Motor neuron (in vitro differentiated cells): ENCODE measurements at places on chromosomes 7 and 10. TPM values are rescaled to one million over a fixed set of nuclear protein-coding genes. Genes with fewer than 3 reads are reported as not detected.

DNA sequence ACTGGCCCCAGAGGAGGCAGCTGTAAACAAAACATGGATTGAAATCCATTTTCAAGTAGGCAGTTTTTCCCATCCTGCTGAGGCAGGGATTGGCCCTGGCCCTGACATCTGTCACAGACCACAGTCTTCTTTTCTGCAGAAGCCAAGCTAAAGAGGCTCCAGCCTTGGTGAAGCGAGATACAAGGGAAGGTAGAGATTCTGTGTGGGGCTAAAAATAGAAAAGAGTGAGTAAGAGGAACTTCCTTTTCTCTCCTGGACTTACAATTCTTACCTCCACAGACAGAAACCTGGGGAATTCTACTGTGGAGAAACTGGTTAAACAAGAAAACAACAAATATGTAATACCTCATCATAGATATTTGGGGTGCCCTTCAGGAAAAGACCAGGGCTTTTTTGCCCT lies 624.8 kb upstream of the FZD8 start:
- ATAC-seq, result no peak

The INMT gene
- total RNA-seq, result 0.43 and 0.87 TPM in 2 replicates

DNA sequence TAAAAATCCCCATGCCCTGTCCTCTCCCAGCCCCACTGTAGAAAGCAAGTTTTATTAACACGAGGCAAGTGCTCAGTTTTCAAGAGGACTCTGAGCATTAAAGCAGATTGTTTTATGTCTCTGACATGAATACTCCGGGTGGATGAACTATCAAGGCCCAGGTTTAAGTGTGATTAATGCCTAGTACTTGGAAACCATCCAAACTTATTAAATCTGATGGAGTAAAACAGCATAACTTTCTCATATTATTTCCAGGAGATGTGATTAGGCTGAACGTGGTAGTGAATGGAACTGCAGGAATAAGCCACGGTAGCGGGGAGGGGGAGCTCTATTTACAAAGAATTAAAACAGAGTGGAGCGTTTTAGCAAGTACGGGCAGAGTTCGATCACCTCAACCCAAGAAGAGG lies 144.2 kb upstream of the RNF32 start:
- ATAC-seq, result no peak

- no peak for ATAC-seq
These were observed 99.7 kb upstream of the SDK1 start for GRCh38 chr7:3201306-3201705.

DNA sequence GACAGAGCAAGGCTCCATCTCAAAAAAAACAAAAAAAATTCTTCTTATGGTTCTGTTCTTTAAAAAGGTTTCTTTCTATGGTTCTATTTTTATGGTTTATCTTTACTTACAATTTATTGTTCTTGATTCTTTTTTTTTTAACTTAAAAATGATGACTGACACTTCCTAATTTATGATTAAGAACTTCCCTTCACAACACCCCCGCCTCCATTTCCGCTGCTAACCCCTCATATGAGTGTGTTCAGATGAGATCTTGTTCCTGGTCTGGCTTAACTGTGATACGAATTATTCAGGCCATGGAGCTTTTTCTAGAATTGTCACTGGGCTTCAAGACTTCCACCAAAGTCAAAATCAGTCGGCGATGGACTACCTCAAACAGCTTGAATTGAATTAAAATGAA lies 33.9 kb downstream of the PTER start:
- ATAC-seq, result no peak

DNA sequence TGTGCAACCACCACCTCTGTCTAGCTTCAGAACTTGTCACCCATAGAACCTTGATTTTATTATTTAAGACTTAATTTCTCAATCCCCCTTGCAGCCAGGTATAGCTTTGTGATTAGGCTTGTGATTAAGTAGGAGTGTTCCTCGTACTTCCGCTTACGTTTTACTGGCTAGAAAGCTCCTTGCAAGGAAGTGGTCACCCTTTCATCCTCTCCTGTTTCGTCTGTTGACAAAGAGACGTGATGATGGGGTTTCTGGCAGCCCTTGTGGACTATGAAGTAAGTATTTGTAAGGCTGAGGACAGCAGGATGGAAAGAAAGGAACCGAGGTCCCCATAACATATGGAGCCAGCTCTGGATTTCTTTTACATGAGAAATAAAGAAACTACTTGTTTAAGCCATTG lies 86.5 kb upstream of the KDM7A start:
- ATAC-seq, result no peak

DNA sequence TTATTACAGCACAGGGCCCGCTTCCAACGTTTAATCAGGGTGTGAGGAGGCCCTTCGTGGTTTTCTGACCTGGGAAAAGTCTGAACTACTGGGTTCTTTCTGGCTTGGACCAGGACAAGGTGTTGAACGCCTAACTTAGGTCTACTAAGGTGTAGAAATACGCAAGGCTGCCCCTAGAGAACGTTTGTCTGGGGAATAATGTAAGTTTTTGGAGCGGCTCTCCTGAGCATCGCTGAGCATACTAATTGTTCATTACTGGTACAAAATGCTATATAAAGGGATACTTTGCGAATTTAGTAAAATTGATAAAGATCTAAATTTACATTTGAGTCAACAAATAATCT lies 32.4 kb upstream of the TOMM7 start:
- no peak for ATAC-seq
